ENCODE measurements at places on chromosomes 1 and 21. TPM values are rescaled to one million over a fixed set of nuclear protein-coding genes. Genes with fewer than 3 reads are reported as not detected.

DNA sequence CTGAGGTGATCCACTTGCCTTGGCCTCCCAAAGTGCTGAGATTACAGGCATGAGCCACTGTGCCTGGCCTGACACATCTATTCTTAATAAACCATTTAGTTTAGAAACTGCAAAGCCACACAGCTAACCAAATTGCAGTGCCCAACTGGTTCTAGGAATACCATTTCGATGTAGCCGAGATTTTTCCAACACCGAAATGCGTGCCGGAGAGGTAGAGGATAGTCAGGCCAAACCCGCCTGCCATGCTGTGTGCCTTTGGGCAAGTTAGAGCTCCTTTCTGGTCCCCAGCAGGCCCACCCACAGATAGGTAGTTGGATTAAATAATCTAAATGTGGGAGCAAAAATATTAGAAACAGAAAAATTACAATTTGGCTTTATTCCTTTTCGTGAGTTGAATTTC is 254.4 kb downstream of the FOXD2 start:
- peak; percentile 4 for DNase-seq

GRCh38 chr1:9844756-9845155 is 21.0 kb upstream of the CLSTN1 start:
- no peak for DNase-seq

Gene DIO1
- total RNA-seq: not detected

GRCh38 chr1:212295579-212295978 is 10.4 kb downstream of the PPP2R5A start:
- no peak for DNase-seq

DNA sequence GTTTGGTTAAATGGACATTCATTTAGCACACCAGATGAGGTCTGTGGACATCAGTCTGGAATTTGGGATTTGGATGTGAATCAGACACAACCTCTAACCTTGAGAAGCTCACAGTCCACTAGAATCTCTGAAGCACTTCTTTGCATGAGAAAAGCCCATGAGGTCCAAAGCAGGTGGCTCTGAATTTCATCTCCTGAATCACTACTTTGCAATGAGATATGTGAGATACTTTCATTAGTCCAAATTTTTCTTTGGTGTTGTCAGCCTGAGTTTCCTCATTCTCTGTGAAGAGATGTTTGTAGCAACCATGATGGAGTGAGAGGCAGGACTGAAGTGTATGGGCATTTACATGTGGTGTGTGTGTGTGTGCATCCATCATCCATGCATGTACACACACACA is 16.5 kb upstream of the LCE2D start:
- no peak for DNase-seq

GRCh38 chr1:195831789-195832188 is 776.5 kb downstream of the KCNT2 start:
- DNase-seq: no peak

Gene THEM5
- total RNA-seq: not detected

Gene PROK1
- total RNA-seq: not detected

Gene KCNJ9
- total RNA-seq: not detected

DNA sequence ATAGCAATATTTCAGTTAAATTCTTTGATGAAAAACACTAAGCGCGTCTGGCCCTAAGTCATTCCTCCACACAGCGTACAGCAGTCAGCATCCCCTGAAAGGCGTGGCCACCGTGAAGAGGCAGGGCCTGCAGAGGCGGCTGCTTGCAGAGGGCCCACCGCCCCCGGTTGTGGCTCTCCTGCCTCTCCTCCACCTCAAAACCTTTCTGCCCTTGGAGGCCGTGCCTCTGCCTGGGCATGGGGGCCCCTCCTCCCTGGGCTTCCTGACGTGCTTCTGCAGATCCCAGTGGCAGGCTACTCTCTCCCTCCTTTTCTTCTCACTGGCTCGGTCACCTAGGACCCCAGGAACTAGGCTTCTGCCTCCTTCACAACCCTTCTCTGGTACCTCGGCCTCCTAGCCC is 16.2 kb downstream of the CLSTN1 start:
- no peak for DNase-seq

DNA sequence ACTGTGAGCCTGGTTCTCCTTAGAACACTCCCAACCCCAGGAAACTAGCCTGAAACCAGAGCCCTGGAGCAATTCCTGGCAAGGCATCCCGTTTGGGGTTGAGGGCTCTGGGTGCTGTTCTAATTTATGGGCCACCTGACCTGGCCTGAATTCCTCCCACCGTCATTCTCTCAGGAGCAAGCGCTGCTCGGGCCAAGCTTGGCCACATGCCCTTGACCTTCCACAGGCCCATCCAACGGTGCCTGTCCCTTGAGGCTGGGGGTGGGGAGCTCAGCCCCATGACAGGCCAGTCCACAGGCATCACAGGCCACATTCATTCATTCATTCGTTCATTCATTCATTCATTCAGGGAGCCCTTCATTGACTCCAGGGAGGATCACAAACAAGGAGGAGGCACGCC is 5.3 kb downstream of the PADI2 start:
- DNase-seq: no peak

GRCh38 chr1:147216124-147216523 is 9.0 kb downstream of the FMO5 start:
- DNase-seq: no peak

DNA sequence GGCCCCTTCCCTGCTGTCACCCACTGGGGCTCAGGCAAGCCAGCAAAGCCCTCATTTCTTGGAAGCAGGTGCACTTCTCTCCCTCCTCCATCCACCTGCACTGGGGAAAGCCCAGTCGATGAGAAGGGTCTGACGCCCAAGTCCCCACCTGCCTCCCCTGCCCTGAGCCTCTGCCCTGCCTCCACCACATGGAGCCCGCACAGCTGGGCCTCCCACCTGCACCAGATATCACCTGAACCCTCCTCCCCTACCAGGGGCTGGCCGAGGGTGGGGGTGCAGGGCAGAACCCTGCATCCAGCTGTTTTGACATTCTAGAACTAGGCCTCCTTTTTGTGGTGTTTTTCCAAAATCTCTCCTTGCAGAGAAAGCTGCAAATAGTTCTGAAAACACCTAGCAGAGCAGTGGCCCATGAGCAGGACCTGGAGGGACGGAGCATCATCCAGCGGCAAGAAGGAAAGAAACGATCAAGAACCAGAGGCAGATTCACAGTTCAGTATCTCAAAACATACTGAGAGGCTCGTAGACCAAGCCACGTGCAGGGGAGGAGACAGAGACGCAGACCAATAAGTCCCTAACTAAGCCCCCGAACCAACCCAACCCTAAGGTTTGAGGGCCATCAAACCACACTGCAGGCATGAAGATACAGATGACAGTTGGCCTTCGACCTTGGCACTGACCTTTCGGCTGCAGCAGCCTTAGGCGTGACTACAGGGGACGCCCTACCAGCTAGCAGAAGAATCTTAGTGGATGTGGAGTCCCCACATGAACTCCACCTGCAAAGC is 16.7 kb downstream of the CHD5 start:
- no peak for DNase-seq

Gene TMPRSS15
- total RNA-seq: not detected

GRCh38 chr1:212595229-212595628 is 13.3 kb upstream of the ATF3 start:
- no peak for DNase-seq

GRCh38 chr1:200275816-200276453 is 133.9 kb downstream of the ZNF281 start:
- DNase-seq: no peak

GRCh38 chr1:186894415-186894814 is 65.7 kb downstream of the PLA2G4A start:
- DNase-seq: no peak

Gene KLF17
- total RNA-seq: 0.30 TPM
